ENCODE measurements at places on chromosomes 11 and 22. TPM values are rescaled to one million over a fixed set of nuclear protein-coding genes. Genes with fewer than 3 reads are reported as not detected.

Gene SLC22A8
- not detected for total RNA-seq

Gene RAB3IL1
- total RNA-seq, result 20.3 TPM

Gene AHNAK
- total RNA-seq, result 720 TPM

Gene HSPB2
- 2.1 TPM for total RNA-seq

Gene TNNI2
- total RNA-seq, result not detected

DNA sequence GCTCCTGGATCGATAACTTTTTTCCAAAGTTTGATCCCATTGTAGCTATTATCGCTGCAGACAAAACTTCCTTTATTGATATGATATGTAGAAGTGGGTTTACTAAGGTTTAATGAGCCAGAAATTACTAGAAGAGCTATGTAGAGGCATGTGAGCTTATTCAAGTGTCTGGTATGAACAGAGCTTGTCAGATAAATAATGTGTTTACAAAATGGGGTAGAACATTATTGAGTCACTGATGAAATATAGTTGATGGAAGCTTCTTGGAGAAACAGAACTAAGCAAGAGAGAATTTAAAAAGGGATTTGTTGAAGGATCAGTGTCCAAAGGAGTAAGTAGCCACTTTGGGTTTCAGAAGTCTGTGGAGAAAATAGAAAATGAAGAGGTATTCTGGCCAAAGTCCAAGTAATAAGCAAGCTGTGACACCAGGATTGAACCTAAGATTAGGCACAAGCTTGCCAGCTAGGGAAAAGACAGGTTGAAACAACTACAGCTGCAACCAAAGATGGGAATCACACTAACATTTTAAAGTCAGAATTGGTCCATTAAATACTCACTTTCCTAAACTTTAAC lies 104.3 kb downstream of the MAML2 start:
- DNase-seq, result no peak

DNA sequence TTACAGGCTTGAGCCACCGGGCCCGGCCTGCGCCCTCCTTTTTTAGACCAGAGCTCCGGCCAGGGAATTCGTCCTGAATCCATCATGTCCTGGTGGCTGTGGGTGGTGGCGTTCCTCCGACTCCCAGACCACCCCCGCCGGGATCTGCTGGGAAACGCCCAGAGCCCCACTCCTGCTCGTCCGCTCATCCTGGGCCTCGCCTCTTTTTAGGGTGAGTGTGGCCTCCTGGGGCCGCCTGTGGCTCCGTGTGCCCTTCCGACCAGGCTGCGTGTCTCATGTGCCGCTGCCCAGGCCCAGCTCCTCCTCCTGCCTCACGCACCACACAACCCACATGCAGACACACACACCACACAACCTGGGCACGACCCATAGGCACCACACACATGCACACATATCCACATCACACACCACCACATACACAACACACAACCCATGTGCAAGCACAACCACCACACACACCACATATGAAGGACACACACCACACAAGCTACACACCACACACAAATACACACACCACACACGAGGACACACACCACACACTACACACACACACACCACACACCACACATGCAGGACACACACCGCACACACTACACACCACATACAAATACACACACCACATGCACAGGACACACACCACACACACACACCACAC lies 946.2 kb downstream of the BRD1 start:
- DNase-seq, result no peak

GRCh38 chr11:126603486-126603885 lies 248.0 kb downstream of the ST3GAL4 start:
- no peak for DNase-seq

- DNase-seq, result no peak
Measured at GRCh38 chr11:10331548-10332289, 26.8 kb downstream of the ADM start.

DNA sequence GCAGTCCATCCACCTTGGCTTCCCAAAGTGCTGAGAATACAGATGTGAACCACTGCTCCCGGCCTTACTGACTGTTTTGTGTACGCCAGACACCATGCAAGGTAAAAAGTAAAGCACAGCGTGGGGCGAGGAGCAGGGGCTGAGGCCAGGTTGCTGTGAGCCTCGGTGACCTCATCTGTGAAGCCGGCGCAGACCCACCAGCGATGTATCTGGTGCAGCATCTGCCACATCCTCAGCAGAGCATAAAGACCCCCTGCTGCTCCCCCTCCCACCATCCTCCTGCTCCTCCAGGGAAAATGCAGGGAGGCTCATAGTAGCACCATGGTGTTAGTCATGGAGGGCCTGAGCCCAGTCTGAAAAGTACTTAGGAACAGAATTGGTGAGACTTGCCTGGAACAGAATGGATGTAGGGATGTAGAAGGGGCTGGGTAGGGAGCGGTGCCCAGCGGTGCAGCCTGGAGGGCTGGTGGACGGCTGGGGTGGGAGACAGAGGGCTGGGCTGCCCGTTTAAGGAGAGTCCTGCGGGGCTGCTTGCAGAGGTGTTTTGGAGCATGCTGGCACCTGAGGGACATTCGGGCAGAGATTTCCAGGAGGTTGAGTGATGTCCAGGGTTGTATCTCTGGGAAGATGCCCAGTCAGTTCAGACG lies 462.4 kb downstream of the BRD1 start:
- peak; percentile 49 for DNase-seq

DNA sequence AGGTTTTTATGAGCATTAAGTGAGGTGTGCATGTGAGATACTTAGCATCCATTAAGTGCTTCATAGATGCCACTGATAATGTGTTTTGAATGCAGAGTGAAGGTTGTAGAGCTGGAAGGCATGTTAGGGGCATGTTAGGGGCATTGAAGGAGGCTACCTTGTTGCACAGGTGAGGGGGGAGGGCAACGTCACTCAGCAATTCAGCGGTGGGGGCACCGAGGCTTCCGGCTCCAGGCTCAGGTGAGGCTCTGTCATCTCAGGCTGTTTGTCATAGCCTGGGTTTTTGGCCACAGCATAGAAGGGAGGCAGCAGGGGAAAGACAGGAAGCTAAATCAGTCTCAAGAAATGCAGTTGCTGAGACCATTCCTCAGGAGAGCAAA lies 299.0 kb downstream of the NTM start:
- DNase-seq, result no peak

- peak; percentile 53 for DNase-seq
Measured at GRCh38 chr11:67048515-67049130, 8.0 kb upstream of the RHOD start.

All from osteoblast (primary cell).